AG10803 (cell line): ENCODE measurements at places on chromosomes 1 and 21.

DNA sequence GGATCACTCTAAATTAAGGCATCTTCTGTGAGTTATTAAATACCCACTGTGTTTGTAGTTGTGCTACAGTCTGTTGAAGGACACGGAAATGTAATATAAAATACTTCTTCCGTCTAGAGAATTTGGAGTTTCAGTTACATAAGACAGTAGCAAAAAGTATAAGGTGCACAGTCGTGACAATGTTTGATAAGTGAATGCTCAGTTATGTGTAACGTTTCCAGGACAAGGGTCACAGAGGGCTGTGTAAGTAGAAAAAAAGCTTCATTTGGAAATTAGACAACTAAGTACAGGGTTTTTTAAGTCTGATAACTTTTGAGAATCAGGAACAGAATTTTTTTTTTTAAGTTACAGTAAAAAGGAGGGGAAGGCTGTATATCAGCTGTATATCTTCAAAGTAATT, 27.5 kb downstream of the SRSF11 start:
- no peak for DNase-seq

DNA sequence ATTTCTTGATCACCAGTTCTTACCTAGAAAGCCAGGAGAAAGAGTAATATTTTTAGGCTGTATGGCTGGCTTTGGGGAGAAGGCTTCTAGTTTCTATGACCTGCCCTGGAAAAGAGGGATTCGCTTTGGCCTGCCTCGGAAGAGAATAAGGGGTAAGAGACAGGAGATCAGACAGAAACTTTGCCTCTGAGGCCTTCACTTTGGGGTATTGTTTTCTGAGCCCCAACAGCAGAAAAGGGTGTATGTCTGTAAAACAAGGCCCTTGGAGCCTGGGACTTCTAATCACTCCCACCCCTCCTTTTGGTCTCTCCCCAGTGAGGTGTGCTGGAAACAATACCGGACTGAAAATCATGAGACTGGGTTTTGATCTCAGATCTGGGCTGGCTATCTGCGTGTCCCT, 5.1 kb downstream of the SLC45A3 start:
- DNase-seq: no peak

DNA sequence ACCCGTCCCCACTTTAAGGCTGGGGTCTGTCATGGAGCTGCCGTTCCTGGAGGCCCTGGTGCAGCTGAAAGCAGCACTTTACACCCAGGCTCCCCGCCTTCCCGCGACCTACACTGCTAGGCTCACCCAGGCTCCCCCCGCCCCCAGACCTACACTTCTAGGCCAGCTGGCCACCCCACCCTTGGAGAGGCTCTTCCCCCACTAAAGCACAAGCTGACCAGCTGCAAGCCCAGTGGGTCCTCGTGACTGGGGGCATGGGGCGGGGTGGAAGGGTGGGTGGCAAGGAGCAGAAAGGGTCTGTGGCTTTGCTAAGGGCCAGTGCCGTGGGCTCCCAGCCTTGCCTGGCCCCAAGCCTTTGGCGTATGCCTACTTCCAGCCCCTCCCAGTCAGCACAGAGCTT, 9.7 kb upstream of the ARHGEF16 start:
- DNase-seq: no peak

- no peak for DNase-seq
These were observed 8.3 kb downstream of the DISP3 start for GRCh38 chr1:11487196-11487751.

GRCh38 chr1:49408346-49408745, 615.4 kb downstream of the AGBL4 start:
- DNase-seq: no peak

DNA sequence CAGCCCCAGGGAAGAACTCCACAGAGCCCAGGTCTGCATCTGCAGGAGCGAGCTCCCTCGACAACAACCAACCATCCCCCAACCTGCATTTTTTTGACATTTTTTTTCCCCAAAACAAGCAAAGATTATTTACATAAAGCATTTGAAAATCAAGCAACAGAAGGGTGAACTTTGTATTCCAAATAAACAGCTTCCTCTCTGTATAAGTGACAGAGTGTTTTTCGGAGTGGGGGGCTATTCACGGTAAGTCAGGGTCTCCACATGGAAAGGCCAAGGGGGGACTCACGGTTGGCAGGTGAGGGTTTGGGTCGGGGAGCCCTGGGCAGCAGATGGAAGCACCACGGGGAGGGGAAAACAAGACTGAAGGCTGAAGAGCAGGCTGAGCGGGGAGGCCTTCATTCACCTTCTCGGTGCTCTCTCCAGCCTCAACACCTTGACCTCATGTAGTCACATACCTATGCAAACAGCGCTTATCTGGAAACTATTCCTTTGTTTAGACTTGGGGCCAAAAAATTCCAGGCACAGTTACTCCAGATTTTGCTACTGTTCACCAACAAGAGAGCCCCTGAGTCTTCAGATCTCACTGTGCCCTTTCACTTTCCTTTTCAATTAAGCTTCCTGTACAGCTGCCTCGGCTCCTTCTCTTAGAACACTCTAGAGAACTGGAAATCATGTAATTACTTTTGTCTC, 27.6 kb downstream of the C2CD2 start:
- DNase-seq: peak; percentile 54

DNA sequence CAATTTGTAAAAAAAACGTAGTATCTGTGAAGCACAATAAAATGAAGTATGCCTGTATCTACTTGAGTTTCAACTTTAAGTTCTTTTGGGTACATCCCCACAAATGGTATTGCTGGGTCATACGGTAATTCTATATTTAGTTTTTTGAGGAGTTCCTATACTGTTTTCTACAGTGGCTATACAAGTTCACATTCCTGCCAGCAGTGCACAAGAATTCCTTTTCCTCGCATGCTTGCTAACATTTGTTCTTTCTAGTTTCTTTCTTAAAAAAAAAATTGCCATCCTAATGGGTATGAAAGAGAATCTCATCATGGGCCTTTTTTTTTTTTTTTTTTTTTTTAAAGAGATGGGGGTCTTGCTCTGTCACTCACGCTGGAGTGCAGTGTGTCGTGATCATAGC, 41.9 kb downstream of the UCK2 start:
- DNase-seq: no peak

- peak; percentile 15 for DNase-seq
These were observed 11.1 kb upstream of the RAVER2 start for GRCh38 chr1:64733581-64734286.

DNA sequence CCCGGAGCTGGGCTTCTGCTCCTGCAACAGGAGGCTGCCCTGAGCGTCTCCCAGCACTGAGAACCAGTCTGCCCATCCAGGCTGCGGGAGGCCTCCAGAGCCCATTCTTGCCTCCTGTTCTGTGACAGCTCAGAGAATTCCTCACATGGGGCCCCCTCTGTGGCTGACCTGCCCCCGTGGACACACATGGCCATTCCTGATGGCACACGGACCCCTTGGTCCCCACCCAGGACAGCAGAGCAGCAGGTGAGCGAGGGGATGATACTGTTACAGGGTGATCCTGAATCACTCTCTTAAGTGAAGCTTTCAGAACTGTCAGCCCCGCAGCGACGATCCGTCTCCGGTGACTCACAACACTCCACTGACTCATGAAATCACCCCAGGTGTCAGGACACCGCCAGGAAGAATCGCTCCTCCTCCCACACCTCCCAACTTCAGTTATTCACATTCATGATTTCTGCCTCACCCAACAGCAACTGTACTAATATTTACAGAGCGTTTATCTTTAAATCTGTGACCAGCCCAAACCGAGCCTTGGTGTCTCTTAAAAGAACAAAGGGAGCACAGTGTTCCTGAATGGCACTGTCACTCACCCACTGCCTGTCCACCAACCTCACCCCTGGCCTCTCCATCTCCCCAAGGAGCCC, 22.5 kb downstream of the CHD5 start:
- DNase-seq: no peak

GRCh38 chr1:230208619-230209261, 141.7 kb downstream of the GALNT2 start:
- no peak for DNase-seq

DNA sequence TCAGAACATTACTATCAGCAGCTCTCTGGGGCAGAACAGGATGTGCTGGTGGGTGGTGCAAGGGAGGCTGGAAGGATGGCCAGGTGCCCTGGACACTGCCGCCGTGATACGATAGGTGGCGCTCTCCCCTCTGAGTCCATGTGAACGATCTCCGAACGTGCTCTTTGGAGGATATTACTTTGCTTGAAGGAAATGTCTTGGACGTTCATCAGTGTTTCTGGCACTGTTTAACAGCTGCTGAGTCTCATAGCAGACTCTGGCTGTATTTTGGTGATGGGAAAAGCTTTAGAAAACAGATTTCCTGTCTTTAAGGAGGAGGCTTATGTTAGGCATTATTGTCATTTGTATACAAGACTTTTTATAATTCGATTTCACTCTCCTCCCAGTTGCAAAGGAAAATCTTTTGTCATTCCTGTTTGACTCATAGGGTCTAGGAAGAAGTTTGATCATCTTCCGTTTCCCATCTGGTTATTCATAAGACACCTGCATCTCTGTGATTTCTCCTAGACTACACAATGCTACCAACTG, 386.2 kb upstream of the ADGRL2 start:
- peak; percentile 22 for DNase-seq

- no peak for DNase-seq
These were observed 42.5 kb downstream of the LRRC8D start for GRCh38 chr1:89863165-89863830.

DNA sequence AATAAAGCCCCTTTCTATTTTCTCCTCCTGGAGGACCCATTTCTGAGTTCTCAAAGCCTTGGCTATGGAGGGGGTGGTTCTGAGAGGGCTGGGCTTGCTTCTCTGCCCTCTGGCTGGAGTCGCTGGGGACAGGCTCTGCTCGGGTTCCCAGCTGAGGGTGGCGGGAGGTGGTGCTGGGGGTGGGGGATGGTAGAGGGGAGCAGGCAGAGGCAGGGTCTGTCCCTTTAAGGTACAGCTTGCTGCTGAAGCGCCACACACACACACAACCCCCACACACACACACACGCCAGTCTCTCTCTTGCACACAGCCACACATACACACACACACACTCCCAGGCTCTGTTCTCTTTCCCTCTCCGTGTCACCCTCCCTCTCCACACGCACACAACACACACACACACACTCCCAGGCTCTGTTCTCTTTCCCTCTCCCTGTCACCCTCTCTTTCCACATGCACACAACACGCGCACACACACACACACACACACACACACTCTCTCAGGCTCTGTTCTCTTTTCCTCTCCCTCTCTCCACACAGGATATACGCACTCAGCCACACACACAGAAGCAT, 69.8 kb upstream of the SSBP3 start:
- no peak for DNase-seq

DNA sequence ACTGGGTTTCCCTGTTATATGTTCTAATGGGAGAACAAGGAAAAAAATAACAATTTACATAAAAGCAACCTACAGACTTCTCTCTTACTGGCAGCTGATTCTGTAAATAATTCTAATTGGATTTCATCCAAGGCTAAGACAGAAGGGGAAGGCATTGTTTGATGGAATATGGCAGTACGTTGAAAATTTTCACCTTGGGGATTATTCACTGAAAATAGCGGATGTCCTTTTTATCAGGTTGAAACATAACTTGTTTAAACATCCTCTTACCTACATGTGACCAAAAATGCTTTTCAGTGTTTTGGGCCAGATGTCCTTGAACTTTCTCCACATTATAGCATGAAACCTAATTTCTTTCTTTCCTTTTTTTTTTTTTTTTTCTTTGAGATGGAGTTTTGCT, 24.9 kb downstream of the TSNAX start:
- DNase-seq: no peak

DNA sequence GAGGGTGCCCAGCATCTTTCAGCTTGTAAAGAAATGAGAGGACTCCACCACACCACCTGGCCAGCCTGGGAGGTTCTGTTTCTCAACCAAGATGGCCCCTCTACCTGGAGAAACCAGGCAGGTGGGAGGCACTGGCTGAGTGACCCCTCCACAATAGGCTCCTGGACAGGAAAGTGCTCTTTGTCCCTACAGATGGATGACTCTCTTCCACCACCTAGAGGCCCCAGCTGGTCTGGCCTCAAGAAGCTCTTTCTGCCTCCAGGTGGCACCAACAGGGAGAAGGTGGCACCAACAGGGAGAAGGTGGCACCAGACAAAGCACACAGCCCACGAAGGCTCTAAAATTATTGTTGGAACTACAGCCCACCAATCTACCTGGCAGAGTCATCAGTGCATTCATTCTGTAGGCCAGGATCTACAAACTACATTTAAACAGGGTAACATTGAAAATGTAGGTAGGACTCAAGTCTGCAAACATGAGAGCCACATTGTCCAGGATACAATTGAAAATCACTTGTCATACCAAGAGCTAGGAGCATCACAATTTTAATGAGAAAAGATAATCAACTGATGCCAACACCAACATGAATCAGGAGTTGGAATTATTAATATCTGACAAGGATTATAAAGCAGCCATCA, 14.4 kb downstream of the TMPRSS3 start:
- DNase-seq: peak; percentile 31

DNA sequence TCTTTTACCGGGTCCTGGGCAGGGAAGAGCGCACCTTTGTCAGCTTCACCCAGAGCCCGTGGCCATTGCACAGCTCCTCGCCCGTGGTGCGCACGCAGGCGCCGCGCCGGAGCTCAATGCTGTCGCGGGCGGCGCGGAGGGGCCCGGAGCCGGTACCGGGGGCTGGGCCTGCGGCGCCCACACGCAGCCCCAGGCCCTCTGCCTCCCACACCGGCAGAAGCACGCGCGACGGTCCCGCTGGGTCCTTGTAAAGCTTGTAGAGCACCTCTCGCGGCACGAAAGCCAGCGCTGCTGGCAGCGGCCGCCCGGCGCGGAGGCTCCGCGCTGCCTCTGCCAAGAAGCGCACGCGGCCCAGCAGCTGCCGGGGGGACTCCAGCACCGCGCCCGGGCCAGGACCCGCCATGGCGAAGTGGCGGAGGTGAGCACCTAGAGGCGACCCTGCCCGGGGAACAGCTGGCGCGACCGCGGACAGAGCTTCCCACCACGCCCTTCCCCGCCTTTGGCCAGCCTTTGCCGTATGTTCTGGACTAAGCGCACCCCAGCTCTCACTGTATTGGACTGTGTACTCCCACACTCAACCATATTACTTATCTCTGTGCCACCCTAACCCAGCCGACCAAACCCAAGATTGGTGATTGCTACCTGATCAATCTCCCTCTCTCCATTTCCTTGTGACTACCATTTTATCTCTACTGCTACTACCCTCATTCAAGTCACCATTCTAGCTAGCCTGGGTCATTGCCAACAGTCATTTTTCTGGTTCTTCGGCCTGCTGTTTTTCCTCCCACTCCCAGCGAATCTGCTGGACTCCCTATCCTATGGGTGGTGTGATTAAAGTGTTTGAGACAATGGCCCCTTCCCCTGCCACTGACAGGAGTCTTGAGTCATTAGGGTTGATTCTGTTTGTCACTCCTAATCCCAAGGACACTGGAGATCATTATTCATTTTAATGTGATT, at the start of gene HECTD3:
TSS of gene HECTD3 (minus strand) at position 470 of the 957 bp plus-strand sequence. CDS start at position 403, 67 bp downstream.
- peak; percentile 69 for DNase-seq

- peak; percentile 92 for DNase-seq
These were observed 75.5 kb upstream of the DYNLT5 start for GRCh38 chr1:66676613-66677298.

GRCh38 chr1:186750257-186750656, 70.0 kb upstream of the PTGS2 start:
- peak; percentile 37 for DNase-seq

- no peak for DNase-seq
These were observed at the start of gene C2CD4D for GRCh38 chr1:151839457-151840403. Gene C2CD4D (minus strand): TSS chr1:151839820. CDS start chr1:151838989, 831 bp downstream.

DNA sequence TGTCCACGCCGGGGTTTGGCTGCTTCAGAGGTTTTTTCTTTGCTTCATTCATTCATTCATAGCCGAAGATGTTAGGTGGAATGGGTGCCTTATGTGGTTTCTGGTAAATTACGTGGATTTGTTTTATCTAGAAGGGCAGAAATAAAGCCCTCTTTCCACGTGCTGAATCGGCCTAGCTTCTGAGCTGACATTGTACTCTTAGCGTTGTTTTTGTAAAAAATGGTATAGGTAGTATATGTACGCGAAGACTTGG, 1.5 kb downstream of the GALNT2 start:
- DNase-seq: no peak
